ENCODE measurements at places on chromosomes 1 and 21.

GRCh38 chr1:59016390-59016789, 232.5 kb upstream of the JUN start:
- DNase-seq = no peak

- DNase-seq = no peak
Observed at GRCh38 chr1:223837687-223838086, 8.1 kb downstream of the TP53BP2 start.

GRCh38 chr1:89971600-89971999, 23.3 kb upstream of the ZNF326 start:
- no peak for DNase-seq

DNA sequence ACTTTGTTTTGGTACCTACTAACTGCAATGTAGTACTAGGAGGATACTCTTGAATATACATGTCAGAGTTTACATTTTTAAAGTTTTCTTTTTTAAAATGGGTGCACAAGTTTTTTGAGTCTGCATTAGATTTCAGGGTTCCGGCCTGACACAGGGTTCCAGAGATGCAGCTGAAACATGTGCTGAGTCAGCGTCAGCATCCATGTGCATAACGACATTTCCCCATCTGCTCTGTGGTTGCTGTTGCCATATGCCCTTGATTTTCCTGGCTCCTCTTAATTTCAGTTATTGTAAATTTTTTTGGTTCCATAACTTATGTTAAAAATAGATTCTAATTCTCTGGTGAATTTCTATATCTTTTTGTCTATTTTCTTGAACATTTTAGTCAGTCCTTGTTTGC, 12.3 kb upstream of the METTL13 start:
- no peak for DNase-seq

GRCh38 chr1:161229896-161230295, 4.0 kb downstream of the TOMM40L start:
- DNase-seq = no peak

DNA sequence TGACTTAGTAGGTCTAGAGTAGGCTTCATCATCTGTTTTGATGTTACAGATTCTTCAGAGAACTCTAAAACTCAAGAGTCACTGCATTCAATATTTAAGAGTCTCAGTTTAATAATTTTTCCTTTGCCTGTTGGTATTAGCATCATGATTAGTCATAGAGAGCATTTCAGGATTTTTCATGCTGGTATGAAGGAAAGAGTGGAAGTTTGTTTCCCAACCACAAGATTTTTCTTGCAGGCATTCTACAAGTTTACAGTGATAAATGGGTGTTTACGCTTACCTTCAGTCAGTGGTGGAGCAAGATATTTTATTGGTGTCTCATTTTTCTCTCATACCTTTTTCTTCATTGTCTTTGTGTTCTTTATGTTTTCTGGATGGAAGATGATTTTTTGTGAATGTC, 58.4 kb upstream of the MYOCOS start:
- no peak for DNase-seq

DNA sequence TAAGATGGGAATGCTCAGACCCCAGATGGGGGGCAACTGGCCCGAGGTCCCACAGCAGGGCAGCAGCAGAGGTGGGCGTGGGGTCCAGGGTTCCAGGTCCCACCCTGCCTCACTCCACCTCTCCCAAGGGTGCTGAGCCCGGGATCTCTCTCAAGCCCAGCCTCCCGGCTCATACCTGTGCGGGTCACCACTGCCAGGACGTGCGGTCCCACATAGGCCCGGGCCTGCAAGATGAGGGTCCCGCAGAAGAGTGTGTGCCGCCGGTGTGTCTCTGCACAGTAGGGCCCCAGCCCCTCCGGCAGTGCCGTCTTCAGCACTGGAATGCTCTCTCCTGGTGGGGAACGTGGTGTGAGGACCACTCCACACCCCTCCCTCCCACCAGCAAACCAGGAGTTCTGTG, 14.9 kb downstream of the ATP13A2 start:
- no peak for DNase-seq

- DNase-seq = no peak
Observed at GRCh38 chr1:234656944-234657654, 47.1 kb upstream of the IRF2BP2 start.

GRCh38 chr1:15124362-15125100, 29.0 kb upstream of the TMEM51 start:
- no peak for DNase-seq

- DNase-seq = no peak
Observed at GRCh38 chr1:33111965-33112364, 31.0 kb downstream of the AZIN2 start.

- DNase-seq = no peak
Observed at GRCh38 chr1:12012560-12013316, 6.6 kb upstream of the MIIP start.

GRCh38 chr1:53585129-53585528, 125.9 kb downstream of the DMRTB1 start:
- DNase-seq = no peak

GRCh38 chr1:91552091-91552490, 51.4 kb downstream of the CDC7 start:
- no peak for DNase-seq

DNA sequence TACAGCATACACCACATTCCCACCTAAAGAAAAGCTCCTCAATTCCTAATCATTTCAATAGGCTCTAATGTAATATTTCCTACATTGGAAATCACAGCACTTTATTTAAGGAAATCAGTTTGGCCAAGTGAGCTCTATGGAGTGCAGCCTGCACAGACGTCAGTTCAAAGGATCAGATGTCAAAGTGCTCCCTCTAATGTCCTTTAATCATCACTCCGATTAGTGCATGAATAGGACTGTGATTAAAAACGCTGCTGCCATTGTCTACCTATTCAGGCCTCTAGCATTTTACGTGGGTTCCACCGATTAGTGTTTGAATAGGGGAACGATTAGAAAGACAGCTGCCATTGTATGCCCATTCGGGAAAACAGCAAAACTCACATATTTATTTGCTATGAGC, 50.2 kb downstream of the DPYD start:
- DNase-seq = no peak

DNA sequence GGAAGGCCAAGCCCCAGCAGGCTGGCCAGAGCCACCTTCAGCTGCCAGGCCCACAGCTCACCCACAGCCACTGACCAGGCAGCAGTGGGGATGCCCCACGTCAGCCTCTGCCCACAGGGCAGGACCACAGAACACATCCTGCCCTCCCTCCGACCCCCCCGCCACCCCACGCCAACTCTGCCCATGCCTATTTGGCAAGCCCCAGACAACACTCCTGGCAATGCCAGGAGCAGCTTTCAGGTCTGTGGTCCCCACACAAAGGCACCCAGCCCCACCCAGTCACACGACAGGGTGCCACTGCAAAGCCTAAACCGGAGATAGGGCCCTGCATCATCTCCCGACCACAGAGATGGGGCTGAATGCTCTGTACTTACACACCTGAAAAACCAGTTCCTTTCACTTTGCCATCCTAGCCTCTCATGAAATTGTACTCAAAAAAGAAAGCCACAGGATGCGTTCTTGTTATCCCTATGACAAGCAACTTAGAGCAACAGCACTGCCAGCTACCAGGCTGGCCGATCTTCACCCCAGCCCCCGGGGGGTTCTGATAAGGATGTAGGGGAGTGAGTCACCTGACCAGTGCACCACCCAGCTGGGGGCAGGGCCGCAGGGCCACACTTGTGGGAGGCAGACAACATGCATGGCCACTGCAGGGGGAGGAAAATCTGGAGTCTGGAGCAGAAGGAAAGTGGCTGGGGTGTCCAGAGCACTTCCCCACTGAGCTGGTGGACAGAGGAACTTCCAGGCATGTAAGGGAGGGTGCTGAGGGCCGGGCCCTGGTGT, 36.2 kb downstream of the UBE2G2 start:
- DNase-seq = no peak

- DNase-seq = no peak
Observed at GRCh38 chr1:158045639-158046038, 52.2 kb downstream of the KIRREL1 start.

DNA sequence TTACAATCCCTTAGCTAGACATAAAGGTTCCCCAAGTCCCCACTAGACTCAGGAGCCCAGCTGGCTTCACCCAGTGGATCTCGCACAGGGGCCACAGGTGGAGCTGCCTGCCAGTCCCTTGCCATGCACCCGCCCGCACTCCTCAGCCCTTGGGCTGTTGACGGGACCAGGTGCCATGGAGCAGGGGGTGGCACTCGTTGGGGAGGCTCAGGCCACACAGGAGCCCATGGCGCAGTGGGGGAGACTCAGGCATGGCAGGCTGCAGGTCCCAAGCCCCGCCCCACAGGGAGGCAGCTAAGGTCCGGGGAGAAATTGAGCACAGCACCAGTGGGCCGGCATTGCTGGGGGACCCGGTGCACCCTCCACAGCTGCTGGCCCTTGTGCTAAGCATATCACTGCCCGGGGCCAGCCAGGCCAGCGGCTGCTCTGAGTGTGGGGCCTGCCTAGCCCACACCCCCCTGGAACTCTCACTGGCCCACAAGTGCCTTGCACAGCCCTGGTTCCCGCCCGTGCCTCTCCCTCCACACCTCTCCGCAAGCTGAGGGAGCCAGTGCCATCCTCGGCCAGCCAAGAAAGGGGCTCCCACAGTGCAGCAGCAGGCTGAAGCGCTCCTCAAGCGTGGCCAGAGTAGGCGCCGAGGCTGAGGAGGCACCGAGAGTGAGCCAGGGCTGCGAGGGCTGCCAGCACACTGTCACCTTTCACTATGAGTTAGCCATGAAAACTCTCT, 117.8 kb downstream of the LIPI start:
- no peak for DNase-seq

GRCh38 chr1:201807958-201808632, 20.9 kb upstream of the IPO9 start:
- DNase-seq = no peak

DNA sequence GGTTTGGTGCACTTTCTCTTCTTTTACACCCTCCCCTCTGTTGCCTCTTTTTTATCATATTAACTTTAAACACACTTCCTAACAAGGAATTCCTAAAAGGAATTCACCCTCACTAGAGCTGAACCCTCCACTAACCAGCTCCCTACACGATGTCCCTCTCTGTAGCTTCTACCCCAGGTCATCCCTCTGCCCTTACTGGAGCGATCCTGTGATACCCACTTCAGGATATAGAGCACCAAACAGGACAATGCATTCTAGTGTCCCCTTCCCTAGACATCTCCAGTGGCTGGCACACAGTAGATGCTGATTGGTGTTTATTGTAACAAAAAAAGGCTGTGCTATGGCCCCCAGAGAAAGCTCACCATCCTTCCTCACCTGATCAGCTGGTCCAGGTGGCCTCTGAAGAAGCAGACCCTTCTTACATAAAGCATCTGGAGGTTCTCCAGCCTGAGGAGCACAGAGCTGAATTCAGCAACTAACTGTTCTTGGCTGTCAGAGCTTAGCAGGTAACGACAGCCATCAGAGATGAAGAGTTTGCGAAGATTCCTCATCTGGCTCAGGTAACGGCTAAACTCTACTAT, 1.4 kb downstream of the PRAMEF18 start:
- no peak for DNase-seq

GRCh38 chr1:89598450-89599331, 34.2 kb upstream of the LRRC8C start:
- no peak for DNase-seq

DNA sequence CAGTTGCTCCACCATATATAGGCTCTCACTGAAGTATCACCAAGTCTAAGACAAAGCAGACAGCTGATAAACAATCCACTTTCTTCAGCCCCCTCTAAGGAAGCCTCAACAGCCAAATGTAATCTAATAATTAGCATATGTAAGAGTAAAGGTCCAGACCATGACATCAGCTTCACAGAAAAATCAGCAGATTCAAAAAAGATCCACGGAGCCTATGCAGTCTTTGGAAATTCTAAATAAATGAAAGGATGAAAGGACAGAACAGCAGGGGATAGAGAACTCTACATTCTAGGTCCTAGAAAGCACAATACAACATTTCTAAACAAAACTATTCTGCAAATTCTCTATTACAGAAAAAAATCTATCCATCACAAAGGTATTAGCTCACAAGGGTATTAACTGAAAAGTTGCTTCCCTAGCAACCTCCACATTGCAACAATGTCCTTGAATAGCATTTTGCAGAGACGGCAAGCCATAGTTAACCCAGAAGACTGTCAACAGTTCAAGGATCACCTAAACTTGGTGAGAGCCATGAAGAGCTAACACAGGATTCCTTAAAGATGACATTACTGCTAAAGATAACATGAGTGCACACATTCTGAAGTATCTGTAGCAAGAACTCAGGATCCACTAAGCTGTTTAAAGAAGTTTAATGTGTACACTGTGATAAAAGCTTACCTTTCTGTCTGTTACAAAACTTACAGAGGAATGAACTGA, 74.3 kb downstream of the SIPA1L2 start:
- no peak for DNase-seq

GRCh38 chr1:241157435-241157834, 199.6 kb downstream of the RGS7 start:
- no peak for DNase-seq

GRCh38 chr1:160629286-160630210, 17.3 kb downstream of the SLAMF1 start:
- no peak for DNase-seq

DNA sequence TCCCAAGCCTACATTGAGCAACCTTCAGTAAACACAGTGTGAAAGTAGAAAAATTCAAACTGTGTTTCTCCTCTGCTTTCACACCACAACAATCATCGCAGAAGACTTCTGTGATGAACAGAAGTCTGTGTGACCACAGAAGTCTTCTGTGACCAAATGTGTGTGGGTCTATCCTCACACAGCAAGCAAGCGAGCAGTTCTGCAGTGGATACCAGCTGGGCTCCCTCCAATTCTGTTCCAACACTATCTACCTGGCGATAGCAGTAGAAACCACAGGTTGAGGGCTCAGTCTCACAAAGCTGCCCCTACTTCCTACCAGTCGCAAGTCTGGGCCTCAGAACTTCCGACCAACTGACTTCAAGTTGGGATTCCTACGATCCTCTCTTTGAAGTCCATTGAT, 21.0 kb upstream of the RAP1A start:
- DNase-seq = no peak

DNA sequence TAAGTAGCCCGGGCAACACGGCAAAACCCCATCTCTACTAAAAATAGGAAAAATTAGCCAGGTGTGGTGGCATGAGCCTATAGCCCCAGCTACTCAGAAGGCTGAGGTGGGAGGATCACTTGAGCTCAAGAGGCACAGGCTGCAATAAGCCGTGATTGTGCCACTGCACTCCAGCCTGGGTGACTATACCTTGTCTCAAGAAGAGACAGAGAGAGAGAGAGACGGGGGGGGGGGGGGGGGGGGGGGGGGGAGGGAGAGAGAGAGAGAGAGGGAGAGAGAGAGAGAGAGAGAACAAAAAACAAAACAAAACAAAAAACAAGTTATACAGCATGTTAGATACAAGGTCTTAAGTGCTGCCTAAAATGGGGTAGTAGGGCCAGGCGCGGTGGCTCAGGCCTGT, 77.8 kb upstream of the ZNF281 start:
- no peak for DNase-seq

DNA sequence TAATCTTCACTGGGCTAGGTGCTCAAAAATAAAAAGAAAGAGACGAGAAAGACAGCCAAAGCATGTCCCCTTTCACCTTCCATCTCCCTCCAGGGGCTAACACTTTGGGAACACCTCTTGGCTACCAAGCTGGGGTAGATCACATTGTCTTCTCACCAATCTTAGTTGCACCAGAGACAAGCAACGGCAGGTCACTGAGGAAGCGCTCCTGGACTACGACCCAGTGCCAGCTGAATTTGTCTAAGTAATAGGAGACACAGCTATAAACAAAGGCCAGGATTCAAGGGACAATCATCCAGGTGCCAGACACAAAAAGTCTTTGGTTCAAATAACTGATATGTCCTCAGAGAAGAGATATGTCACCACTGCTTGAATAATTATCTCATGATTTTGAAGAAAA, 100.4 kb downstream of the SLC45A1 start:
- DNase-seq = no peak

Measured in NCI-H187 treated with DMSO at 0.1 percent for 48 hours (cell line).